ENCODE measurements at places on chromosomes 12 and 14. TPM values are rescaled to one million over a fixed set of nuclear protein-coding genes. Genes with fewer than 3 reads are reported as not detected.
A peak's percentile ranks its signal among the peaks of the same experiment; 100 is the strongest.

- H3K4me1 ChIP-seq: peaks cover 18% of the 10 kb centered on the region
- no peak overlapping the region for H3K4me3 ChIP-seq
- no peak for DNase-seq
- no peaks in the 10 kb centered on the region for H3K27me3 ChIP-seq
- peak overlapping the region; percentile 13 for H3K27ac ChIP-seq
Measured at GRCh38 chr12:53575502-53576249, 50.5 kb downstream of the ATF7 start.

The PAPLN gene
- total RNA-seq: 45.3 TPM

DNA sequence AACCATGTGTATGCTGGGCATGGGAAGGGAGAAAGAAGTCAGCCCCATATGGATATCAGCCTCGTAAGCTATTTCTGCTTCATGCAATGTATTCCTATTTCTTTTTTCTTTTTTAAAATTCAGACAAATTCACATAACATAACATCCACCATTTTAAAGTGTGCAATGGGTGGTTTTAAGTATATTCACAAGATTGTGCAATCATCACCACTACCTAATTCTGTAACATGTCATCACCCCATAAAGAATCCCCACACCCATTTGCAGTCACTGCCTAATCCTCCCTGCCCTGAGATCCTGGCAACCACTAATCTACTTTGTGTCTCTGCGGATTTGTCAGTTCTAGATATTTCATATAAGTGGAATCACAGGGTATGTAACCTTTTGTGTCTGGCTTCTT lies 9.5 kb downstream of the POMT2 start:
- no peak for DNase-seq
- peaks cover 60% of the 10 kb centered on the region for H3K4me1 ChIP-seq
- H3K4me3 ChIP-seq: no peak overlapping the region
- H3K27me3 ChIP-seq: no peaks in the 10 kb centered on the region
- no peak overlapping the region for H3K27ac ChIP-seq

GRCh38 chr12:3529281-3529680 lies 38.3 kb downstream of the PRMT8 start:
- H3K27ac ChIP-seq: no peak overlapping the region
- H3K4me3 ChIP-seq: no peak overlapping the region

DNA sequence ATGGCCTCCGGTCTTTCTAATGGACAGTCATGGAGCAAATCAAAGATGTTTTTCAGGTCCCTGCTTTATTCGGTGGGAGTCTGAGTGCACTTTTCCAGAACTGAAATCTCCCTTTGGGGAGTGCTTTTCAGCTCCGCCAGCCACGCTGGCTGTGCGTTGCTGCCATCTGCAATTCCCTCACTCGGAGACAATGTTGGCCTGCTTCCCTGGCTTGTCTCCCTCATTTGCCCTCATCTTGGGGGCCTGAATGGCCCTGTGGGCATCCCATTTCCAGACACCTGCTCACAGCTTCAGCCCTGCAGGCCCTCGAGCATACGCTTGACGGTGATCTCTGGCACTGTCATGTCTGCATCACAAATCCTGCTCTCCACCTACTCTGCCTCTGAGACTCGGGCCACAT lies 103.8 kb downstream of the CCDC92 start:
- H3K27ac ChIP-seq: no peak overlapping the region
- peaks cover 54% of the 10 kb centered on the region for H3K27me3 ChIP-seq
- no peaks in the 10 kb centered on the region for H3K4me1 ChIP-seq
- H3K4me3 ChIP-seq: no peak overlapping the region

Data from chondrocyte (in vitro differentiated cells).